Posterior vena cava (tissue), 2 donors: ENCODE measurements at places on chromosomes 1 and 21. TPM values are rescaled to one million over a fixed set of nuclear protein-coding genes. Genes with fewer than 3 reads are reported as not detected.

- no peak for DNase-seq
Measured at GRCh38 chr1:192615055-192615454, 20.9 kb upstream of the RGS13 start.

GRCh38 chr1:8217011-8217711 is 100.8 kb upstream of the SLC45A1 start:
- no peak for DNase-seq

DNA sequence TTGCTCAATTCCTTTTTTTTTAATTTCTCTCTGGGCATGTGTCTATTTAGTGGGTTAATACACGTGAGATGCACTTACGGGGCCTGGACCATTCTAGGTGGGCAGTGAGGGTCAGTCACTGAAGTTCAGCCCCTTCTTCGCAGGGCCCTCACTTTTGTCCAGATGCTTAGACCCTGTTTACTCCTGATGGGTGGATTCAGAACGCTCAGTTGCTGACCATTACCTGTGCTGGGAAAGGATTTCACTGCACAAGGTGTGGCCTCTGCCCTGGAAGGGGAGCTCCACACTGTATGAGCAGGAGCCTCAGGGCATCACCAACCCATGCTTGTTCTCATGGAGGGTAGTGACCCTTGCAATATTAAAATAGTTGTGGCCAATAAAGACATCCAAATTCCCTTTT is 4.5 kb downstream of the PRAMEF12 start:
- no peak for DNase-seq

DNA sequence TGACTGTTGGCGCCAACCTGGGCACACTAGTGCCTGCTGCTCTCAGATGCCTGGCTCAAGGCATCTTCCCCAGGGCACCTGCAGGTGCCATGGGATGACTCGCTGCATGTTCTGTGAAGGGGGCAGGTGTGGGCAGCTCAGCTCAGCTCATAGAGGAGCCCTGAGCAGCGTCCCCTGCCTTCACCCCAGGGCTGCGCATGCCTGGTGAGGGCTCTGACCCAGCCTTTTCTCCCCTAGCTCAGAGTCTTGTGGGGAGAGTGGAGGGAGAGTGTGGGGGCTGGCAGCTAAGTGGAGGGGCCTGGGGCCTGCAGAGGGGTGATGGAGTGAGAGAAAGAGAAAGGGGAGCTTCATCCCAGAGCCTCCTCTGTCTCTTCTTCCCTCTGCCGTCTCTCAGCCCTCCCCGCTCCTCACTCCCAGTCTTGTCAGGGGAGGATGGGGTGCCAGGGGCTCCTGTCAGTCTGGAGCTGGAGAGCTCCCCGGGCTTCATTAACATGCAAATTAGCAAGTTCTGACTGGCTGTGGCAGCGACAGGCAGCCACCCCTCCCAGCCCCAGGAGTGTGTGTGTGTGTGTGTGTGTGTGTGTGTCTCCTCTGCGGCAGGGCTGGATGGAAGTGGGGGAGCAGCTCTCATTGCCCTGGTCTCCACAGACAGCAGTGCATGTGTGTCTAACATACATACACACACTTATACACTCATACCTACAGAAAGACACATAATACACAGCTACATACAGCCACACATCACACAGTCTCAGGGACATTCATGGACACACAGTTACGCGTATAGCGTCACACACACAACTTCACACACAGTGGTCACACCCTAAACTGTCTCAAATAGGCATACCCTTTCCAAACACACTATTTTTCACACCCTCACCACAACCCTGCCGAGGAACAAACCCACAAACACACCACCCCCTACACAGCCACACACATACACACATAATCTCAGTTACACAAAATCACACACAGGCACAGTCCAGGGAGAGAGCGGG is 34.0 kb downstream of the FOXO6 start:
- no peak for DNase-seq

- DNase-seq = peak; percentile 61
Measured at GRCh38 chr1:3040004-3040403, 18.7 kb downstream of the ACTRT2 start.

GRCh38 chr1:190864013-190864641 is 386.5 kb upstream of the BRINP3 start:
- no peak for DNase-seq

DNA sequence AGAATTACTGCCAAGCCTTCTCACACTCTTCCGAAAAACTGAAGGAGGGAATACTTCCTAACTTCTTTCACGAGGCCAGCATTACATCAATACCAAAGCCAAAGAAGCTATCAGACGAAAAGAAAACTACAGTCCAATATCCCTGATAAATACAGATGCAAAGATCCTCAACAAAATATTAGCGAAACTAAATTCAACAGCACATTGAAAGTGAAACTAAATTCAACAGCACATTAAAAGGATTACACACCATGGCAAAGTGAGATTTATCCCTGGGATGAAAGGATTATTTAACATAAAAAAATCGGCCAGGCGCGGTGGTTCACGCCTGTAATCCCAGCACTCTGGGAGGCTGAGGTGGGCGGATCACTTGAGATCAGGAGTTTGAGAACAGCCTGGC is 176.8 kb downstream of the FAF1 start:
- DNase-seq = no peak

DNA sequence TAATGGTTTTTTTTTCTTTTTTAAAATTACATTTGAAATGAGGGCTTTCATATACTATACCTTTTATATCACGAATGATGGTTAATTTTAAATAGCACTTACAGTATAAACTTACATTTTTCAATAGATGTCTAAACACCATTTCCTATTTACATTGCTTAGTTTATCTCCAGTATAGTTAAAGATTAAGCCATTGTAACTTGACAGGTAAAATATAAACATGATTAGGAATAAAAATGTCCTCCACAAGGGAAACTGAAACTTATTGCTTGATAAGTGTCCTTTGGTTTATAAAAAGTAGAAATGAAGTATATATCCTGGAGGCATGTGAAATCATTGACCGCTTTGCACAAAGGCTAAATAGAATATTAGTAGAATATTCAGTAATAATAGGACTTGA is 20.2 kb downstream of the CTH start:
- no peak for DNase-seq

DNA sequence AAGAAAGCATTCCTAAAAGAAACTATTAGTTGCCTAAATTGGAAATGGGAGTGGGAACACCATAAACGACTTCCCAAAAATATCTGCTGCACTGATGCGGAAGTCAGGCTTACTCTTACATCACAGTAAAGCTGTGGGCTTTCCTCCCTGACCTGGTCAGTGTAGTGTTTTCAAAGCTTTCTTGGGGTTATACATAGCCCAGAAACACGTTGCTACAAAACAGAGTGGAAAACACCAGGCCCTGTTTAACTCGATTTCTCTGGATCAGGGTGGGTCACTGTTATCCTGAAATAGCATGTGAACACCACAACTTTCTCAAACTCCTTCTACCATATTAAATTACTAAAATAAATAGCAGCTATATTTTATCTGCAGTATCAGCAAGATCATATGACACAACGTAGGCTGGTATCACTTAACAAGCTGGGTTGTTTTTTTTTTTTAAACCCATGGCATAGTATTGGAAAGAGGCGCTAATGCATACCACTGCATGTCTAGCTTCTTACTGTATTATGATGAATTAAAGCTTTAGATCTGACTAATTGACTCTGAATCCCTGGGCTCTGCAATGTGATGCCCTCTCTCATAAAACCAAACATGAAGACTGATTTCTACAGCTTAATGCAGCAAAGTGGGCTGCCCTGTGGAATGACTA is 184.6 kb downstream of the TGFB2 start:
- DNase-seq = no peak

The S100A2 gene
- total RNA-seq = 3.5 TPM

The VASH2 gene
- 3.3 TPM for total RNA-seq

The NR5A2 gene
- total RNA-seq = 3.1 TPM
